ENCODE measurements at places on chromosomes 3 and 15.

DNA sequence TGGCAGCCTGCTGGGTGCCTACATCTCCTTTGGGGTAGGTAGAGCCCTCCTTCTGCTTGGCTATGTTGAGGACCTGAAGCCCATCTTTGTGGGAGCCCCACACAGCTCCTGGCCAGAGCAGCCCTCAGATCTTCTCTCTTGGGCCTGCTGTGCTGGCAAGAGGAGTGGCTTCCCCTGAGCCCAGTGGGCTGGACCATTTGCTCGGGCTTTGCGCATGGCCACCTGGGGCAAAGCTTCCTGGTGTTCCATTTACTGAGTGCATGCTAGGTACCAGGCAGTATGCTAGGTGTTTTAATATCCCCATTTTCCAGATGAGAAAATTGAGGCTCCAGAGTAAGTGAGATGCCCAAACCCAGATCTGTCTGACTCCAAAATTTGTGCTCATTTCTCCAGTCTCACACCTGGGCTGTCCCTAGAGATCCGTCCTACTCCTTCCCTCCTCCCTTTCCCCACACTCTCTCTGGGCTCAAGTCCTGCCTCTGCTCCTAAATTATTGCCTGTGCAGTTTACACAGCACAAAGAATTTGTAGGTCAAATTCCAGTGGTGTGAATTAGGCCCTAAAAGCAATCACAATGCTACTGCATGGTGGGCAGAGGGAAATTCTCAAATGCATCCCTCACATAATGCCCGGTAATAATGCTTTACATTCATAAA, 39.7 kb downstream of the SLC28A1 start:
- DNase-seq = peak; percentile 20

DNA sequence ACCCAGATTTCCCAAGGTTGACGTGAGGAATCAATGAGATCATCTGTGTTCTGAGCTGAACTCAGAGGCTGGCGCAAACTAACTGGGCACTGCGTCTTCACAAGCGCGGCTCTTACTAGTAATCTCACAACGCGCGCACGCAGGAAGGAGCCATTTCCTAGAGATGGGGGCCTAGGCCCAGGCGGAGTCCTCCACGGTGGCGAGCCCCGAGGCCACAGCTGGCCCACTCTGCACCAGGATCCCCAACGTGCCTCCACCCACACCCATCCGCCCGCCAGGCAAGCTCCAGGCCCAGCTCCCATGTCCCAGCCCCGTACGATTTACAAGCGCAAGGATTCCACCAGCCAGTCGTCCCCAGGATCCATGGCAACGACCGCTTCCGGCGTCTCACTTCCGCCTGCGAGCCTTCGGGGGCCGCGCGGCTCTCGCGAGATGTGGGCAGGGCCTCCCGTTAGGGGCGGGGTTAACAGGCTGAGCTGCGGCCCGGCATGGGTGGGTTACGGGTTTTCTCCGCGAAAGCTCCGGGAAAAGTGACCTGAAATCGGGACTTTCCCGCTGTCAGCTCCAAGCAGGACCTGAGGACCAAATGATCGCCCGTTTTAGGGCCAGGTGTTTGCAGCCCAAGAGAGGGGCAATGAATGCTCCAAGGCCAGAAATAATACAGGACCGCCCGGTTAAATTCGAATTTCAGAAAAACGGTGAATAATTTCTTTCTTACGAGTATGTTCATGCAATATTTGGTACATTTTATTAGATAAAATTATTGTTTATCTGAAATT, at the start of gene WDR73:
Gene WDR73, minus strand, starts transcription at position 374 of the 779 bp plus-strand sequence. Its CDS starts 9 bp downstream, at position 365.
- peak; percentile 92 for DNase-seq

GRCh38 chr15:60400944-60401343, 3.2 kb upstream of the ANXA2 start:
- peak; percentile 56 for DNase-seq

GRCh38 chr15:39030291-39031070, 465.9 kb upstream of the RASGRP1 start:
- no peak for DNase-seq

DNA sequence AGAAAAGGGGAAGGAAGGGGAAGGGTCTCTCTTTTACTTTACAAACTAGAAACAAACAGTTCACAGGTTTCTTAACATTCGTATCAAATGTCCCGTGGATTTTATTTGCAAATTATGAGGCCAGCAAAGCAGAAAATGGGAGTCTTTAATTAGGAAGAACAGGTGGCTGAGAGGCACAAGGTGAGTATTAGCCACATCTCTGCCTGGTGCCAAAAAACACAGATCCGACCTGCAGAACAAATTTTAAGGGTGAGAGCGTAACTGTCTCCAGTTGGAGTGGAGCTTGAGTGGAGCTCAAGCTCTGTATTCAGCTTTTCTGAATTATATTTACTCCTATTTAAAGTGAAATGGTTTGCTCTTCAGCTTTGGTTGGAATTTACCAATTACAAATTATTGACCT, 1004.9 kb downstream of the FHIT start:
- no peak for DNase-seq

- no peak for DNase-seq
Observed at GRCh38 chr15:87939848-87940457, 316.6 kb downstream of the NTRK3 start.

DNA sequence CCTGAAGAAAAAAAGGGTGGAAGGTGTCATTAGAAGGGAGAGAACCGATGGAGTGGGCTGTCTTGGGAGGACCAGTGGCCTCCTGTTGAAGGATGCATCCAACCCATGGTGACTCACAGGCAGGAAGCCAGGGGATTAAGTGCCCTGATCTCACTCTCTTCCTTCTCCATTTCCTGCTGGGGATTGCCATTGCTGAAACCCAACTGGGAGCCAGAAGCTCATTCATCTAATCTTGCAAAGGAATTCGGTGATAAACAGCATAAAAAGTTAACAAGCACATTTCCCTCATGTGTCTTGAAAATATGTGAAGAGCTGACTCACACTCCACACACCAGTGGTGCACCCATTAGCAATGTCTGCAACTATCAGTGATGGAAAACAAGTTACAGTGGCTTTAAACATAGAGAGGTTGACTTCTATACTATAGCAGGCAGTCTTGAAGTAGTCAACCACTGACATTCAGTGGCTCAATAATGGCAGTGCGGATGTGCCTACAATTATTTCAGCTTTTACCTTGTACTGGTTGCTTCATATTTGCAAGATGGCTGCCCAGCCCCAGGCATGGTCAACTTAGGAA, 12.8 kb upstream of the CSRNP1 start:
- DNase-seq = peak; percentile 88

DNA sequence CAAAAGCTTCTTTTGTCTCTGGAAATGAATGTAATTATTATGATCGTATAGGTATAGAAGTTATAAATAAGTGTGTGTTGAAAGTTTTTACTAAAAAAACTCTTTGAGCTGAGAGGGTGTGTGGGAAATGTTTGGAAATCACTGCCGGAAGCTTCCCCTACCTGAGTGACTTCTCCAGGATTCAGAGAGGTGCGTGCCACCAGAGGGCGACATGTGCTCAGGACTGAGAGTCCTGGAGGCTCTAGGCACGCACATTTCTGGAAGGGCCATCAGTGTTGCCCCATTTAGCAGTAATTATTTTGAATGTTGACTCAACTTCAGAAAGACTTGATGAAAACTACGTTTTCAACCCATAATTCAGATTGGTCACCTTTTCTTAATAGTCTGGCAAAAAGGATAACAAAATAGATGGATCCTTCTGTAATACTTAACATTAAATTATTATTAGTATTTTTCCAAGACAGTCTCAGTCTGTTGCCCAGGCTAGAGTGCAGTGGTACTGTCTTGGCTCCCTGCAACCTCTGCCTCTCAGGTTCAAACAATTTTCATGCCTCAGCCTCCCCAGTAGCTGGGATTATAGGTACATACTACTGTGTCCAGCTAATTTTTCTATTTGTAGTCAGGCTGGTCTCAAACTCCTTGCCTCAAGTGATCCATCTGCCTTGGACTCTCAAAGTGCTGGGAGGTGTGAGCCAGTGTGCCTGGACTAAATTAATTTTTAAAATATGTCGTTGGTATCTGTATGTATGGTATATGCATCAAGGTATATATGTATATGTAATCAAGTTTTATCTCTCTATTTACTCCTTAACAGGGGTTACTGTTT, 34.5 kb downstream of the GPR171 start:
- DNase-seq = peak; percentile 73
